ENCODE measurements at places on chromosomes 1 and 21.

- DNase-seq: no peak
Observed at GRCh38 chr1:16029288-16029687, 7.5 kb downstream of the CLCNKA start.

- no peak for DNase-seq
Observed at GRCh38 chr1:3895279-3895950, 4.7 kb downstream of the C1orf174 start.

GRCh38 chr1:36656271-36656670 is 173.6 kb upstream of the CSF3R start:
- no peak for DNase-seq

GRCh38 chr1:67883069-67883468 is 49.8 kb upstream of the GNG12 start:
- no peak for DNase-seq

DNA sequence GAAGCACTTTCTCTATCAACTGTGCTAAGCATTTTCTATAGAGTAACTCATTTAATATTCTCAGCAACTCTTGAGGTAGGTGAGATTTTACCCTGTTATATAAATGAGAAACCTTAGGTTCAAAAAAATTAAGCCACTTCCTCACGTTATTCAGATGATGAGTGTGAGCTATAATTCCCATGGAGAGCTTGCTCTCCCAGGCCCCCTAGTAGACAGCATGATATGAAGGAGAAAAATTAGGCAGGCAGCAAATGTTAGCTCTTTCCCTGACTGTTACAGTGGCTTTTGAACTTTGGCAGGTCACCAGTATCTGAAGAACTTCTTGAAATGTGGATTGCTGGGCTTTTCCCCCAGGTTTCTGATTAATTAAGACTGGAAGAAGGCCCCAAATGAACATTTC is 753.1 kb downstream of the NCAM2 start:
- no peak for DNase-seq

DNA sequence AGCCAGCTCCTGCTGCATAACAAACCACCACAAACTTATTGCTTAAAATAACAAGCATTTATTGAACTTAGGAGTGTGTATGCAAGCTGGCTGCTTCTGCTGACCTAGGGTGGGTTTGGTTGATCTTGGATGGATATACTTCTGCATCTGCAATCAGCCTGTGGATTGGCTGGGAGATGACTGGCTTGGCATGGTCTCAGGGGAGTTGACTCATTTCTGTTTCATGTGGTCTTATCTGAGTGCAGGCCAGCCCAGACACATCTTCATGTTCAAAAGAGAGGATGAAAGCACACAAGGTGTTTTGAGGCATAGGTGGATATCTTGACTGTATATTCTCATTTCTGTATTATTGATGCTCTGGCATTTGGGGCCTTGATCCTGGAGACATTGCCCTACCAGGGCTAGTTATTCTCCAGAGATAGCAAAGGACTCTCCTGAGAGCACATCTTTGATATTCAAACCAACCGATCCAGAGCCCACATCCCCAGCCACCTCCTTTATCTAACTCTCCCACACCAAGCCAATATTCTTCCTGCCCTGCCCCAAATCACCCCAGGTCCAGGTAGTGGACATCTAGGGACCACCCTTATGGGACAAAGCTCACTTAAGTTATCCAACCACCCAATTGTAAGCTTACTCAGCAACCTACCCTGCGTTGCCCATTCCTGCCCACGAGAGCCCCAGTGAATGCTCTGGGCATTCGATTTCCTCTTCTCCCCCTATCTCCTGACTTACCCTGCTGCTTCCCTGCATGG is 350.8 kb downstream of the PTPRU start:
- no peak for DNase-seq

DNA sequence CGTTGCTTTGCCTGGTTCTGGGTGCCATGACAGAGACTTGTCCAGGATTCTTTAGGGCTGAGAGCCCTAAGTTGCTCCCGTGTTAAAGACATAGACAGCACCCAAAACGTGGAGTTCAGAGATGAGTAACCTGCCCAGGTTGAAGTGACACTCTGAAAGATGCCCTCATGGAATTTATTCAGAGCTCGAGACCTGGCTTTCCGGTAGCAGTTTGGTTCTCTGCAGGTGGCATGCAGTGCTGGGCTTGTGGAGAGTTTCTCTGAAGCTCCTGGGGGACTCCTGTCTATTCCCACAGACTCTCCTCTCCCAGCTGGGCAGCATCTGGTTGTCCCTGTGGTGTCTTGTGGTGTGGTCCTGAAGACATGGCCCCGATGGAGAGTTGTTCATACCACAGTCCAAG is 241.0 kb downstream of the RHOU start:
- DNase-seq: no peak

DNA sequence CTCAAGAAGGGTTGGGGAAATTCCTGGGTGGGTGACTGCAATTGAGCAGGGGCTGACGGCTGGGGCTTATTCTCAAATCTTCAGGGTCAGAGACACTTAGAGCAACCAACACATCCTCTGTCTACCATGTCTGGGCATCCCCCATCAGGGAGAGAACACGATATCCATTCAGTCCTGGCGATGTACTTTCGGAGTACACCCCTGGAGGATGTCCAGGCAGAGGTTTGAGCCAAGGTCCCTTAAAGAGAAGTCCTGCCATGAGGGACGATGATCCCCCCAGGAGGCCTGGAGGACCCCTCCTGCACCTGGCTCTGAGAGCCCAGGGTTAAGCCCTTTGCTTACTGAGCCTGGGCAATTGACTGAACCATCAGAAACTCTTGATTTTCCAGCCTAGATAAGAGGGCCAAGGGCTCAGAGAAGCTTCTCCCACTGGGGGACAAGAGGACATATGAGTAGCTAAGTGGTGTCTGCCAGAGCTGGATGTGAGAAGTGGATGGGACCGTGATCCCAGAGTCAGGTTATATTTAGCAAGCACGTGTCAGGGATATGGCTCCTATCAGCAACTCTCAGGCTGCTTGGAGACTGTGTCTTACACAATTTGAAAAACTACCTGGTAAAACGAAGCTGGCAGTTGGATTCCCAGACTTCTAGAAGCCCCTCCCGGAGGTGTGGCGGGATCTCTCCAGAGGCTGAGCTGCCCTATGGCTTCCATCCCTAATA is 253.3 kb upstream of the VAMP3 start:
- DNase-seq: no peak

DNA sequence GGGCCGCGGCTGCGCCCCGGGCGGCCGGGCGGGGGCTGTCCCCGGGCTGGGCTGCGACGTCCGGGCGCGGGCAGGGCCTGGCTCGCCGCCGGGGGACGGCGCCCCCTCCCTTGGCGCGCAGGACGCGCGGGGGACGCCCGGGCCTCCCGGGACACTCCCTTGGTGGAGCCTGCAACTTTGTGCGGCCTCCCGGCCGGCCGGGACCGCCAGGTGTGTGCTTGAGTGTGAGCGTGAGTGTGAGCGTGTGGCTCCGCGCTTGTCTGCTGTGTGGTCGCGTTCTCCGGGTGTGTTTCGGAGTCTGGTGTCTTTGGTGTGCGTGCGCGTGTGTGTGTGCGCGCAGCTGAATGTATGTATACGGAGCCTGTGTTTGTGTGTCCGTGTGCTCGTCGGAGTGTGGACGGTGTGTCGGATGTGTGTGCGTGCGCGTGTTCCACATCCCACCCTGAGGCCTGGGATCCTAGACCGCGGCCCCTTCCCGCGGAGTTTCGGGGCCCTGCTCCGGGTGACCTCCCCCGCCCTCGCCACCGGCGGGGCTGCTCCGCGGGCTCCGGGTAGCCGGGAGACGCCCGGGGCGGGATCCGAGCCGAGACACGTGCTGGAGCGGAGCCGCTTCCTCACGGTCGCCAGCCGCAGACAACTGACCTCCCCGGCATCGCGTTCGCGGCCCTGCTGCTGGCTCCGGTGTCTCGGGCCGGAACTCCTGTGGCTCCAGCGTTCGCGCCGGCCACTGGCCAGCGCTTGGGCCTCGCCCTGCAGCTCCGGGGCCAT is 1.7 kb downstream of the PTPRU start:
- DNase-seq: no peak

Data from esophagus squamous epithelium (tissue), 5 donors.